ENCODE measurements at places on chromosomes 11 and 22.

DNA sequence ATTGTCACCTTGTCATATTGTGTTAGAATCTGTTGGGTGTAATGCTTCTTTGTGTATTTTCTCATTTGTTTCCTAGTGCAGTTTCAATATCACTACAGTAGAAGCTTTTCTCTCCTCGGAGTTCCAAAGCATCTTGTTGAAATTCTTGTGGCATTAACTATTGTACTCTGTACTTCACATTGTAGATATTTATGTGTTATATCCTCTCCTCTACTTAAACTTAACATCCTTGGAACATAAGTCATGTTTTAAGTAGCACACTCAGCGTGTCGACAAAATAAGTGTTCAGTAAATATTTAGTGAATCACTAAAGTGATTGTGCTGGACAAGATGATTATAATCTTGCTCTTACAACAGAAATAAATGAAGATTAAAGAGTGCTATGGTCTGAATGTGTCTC lies 201.7 kb downstream of the ARHGAP42 start:
- no peak for DNase-seq

GRCh38 chr11:8731647-8732323 lies 49.2 kb downstream of the RPL27A start:
- no peak for DNase-seq

GRCh38 chr11:2837096-2837601 lies 48.4 kb downstream of the CDKN1C start:
- DNase-seq, result no peak

DNA sequence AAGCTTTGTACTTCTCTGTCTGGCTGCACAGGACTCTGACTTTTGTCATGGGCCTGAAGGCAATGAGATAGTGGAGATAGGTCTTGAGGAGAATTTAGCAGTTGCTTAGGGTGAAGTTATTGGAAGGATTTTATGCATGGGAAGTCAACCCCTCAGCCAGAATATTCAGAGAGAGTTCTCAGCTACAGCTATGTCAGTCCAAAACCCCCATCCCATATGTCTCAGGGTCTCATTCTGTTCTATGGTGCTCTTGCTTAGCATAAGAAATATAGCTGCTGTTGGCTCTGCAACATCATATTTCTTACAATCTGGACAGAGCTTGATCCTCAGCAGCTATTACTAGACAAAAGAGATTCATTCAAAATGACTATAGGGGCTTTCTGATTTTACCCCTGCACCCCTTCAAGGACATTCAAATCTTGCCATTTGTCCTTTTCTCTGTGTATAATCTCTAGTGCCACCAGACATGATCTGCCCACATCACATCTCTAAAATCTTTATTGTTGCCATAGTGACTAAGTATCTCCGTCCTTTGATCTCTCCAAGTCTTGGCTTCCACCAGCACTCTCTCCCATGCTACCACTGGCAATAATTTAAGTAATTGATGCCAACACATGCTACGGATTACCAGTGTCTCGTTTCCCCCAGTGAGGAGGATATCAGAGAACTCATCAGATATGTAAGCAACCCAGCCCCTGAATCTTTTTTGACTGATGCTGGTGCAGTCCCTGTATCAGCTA lies 327.1 kb upstream of the ISX start:
- no peak for DNase-seq

GRCh38 chr11:88414981-88415413 lies 77.5 kb upstream of the CTSC start:
- no peak for DNase-seq

DNA sequence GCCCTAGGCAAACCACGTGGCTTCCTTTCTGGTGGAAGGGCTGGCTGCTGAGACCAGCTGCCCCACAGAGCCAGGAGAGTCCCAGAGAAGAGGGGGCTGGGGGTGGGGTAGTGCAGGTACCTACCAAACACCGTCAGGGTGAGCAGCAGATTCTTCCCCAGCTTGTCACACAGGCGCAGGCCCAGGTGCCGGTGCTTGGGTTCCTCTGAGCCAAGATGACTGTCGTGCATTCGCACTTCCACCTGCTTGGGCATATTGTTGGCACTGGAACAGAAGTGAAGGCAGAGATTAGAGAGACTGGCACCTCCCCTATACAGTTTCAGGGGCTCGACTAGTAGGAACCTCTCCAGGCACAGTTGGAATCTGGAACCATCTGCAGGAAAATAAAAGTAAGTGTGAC lies 102.1 kb downstream of the SLC1A2 start:
- no peak for DNase-seq

- no peak for DNase-seq
These were observed 86.9 kb downstream of the SYN3 start for GRCh38 chr22:32971276-32971675.

Measured in central memory CD8-positive, alpha-beta T cell (primary cell).